CD4-positive, alpha-beta T cell treated with Interleukin-4 for 4 hours (primary cell): ENCODE measurements at places on chromosomes 13 and 19.

GRCh38 chr13:63156816-63157215 is 1741.2 kb upstream of the PCDH20 start:
- no peak for DNase-seq

DNA sequence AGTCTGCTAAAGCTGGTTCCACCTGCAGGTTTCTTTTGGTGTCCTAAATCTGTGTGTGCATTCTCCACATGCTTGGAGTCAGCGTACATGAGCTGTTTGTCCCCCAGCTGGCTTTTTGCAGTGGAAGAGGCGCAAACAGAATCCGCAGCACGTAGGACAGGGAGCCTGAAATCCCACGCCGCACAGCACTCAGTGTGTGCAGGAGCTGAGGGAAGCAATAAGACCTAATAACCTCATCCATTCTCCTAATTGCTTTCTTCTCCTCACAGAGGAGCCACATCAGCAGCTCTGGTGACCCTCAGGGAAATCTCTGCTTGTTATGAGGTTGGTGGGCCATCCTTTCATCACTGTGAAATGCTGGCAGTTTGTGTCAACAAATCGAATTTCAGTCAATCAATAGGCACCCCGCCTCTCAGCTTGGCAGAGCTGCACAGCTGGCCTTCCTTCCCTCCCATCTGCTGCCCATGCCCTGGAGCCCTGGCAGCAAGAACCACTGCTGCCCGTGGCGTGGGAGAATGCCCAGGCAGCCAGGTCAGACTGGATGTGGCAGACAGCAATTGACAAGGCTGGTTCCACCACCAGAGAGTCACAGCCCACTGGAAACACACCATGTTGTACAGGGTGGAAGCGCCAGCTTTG is 136.7 kb downstream of the ZDHHC20 start:
- no peak for DNase-seq

DNA sequence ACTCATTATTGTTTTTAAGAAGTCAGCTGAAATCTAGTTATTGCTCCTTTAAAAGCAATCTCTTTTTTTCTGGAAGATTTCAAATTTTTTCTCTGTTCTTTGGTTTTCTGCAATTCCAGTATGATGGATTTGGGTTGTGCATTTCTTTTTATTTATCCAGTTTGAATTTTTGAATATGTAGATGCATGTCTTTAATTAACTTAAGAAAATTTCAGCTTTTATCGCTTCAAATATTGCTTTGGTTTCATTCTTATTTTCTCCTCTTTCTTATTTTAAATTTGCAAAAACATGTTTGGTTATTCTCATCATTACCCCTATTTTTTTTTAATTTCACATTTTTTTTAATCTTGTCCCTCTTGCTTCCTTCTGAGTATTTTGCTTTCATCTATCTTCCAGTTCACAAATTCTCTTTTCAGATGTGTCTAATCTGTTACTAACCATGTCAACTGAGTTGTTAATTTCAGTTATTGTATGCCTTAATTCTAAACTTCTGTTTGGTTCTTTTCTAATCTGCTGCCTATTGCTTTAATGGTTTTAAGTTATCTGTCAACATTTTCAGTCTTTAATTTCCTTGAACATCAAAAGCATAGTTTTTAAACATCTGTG is 56.8 kb downstream of the RAP2A start:
- DNase-seq, result no peak

GRCh38 chr13:40101708-40102359 is 446.4 kb downstream of the COG6 start:
- DNase-seq, result no peak

DNA sequence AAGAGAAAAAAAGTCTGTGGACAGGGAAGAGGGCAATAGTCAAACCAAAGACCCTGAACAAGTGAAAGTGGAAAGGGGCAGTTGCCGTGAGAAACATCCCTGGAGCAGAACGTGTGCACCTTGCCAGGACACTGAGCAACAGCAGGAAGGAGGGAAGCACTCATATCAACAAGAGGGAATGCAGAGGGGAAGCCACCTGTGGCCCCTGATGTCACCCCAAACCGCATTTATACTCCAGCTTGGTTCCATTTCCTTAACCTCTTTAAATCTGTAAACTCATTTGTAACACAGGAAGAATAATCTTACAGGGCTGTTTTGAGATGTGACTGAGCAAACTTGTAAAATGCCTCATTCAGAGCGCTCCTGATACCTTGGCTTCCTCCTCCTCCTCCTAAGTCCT is 698.8 kb downstream of the DIAPH3 start:
- no peak for DNase-seq
